ENCODE measurements at places on chromosomes 3 and 15.

DNA sequence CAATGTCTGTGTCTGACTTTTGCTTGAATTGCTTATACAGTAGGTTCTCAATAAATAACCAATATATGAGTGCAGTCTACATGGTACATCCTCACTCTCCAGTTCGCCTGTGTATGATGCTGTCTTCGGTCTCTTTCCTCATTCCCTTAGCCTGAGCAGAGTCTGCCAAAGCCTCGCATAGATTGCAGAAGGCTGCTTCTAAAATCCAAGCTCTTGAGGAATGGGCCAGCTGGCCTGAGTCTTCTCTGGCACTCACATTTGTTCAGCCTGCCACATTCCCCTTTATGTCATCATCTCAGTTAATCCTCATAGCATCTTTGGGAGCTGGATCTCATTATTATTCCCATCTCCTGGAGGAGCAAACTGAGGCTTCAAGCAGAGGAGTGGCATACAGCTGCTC, 27.2 kb upstream of the ADAMTS7 start:
- DNase-seq = no peak

DNA sequence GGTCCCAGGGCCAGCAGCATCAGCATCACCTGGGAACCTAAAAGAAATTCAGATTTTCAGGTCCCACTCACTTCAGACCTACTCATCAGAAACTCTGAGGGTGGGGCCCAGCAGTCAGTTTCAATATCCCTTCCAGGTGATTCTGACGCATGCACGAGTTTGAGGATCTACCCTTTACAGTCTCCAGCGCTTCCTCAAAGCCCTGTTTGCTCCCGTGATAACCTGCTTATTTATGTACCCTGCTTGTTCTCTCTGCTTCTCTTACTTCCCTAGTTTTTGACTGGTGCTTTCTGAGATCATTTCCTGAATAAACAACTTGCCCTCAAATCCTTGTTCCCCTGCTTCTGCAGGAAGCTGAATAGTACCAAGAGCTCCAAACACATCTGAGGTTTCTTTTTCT, 245.3 kb downstream of the ZNF621 start:
- DNase-seq = no peak

DNA sequence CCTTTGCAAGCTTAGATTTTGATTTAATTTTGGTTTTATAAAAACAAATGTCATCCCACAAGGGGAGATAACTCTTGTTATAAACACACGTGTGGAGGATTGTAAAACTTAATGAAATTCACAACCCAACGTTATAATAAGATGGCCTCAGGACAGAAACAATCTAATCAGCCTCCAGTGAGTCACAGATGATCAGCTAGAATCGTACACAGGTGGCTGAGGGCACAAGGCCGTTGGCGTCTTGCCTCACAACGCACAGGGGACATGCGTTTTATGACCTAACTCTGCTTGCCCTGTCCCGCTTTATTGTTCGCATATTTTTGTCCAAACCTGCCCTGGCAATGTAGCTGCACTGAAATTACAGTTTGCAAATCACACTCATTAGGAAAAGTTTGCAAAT, 121.9 kb upstream of the PDZRN3 start:
- no peak for DNase-seq

DNA sequence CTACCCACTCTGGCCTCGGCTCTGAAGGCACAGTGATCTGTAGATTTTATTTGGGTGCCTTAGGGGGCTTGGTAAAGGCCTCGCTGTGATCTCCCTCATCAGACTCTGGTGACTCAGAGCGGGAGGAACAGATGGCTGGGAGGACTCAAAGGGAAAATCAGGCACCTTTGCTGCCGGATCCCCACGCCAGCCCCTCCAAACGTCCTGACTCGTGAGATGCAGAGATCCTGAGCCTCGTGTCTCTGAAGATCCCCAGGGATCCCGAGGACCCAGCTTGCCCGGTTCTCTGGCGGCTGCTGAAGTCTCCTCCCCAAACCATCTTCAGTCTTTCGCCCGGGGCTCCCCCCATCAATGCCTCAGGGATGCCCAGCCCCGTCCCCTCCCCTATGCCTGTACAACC, 32.8 kb downstream of the MUC20 start:
- DNase-seq = no peak

DNA sequence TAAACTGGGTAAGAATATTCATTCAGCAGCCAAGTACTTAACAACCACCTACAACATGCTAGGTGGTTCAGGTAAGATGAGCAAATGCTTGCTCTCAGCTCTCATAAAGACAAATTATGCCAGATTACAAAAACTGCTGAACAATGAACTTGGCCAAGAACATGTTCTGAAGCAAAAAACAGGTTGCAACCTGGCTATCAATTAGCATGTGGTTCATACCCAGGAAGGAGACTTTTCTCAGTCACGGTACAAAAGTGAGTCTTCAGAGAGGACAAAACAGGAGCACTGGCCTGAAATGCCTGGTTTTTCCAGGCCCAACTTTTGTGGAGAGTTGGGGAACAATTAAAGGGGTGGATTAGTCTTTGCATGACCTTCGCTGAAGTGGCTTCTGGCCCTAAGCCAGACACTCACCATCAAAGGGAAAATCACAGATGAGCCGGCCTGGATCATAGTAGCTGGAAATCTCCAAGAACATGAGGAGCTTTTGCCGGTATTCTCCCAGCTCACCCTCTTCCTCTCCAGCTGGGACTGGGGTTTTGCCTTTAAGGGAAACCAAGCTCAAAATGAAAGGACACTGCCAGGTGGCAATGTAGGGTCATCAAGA, 7.6 kb upstream of the PLA2G4F start:
- DNase-seq = no peak

DNA sequence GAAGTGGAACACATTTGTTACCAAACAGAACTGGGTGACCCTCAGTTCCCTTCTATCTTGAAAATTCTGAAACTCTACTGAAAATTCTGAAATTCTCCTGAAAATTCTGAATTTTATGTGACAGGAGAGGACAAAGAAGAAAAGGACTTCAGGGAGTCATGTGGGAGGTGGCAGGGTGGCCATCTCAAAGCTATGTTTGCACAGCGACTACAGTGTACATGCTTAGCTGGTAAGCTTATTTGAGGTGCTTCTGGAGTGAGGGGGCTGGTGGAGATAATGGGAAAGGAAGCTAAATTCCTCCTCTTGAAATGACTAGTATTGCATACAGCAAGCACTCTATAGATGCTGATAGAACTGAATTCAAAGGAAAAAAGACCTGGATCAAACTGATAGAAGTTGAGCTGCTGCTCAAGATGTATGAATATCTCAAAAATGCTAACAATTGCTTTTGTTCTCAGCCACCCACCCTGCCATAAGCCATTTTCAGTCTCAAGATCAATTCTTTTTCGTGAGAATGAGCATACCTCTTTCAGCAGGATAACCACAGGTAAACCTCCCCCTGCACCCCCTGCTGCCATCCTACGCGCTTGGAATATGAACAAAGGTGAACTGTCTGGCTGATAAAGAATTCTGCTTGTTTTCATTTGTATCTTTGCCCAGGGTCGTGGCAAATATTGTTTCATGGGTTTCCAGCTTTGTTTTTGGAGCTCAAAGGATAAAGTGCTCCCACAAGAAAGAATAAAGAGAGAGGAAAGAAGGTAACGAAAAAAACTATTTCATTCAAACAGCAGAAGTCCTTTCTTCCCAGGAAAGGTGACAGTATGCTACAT, 16.6 kb upstream of the ARHGEF3 start:
- DNase-seq = no peak

GRCh38 chr3:126441256-126441880, 34.3 kb downstream of the ZXDC start:
- DNase-seq = no peak

- no peak for DNase-seq
Observed at GRCh38 chr3:47849699-47850563, 47.0 kb downstream of the DHX30 start.

GRCh38 chr15:62665449-62665848, 377.1 kb upstream of the TPM1 start:
- DNase-seq = no peak

GRCh38 chr15:77017761-77018720, 23.1 kb downstream of the PSTPIP1 start:
- no peak for DNase-seq

DNA sequence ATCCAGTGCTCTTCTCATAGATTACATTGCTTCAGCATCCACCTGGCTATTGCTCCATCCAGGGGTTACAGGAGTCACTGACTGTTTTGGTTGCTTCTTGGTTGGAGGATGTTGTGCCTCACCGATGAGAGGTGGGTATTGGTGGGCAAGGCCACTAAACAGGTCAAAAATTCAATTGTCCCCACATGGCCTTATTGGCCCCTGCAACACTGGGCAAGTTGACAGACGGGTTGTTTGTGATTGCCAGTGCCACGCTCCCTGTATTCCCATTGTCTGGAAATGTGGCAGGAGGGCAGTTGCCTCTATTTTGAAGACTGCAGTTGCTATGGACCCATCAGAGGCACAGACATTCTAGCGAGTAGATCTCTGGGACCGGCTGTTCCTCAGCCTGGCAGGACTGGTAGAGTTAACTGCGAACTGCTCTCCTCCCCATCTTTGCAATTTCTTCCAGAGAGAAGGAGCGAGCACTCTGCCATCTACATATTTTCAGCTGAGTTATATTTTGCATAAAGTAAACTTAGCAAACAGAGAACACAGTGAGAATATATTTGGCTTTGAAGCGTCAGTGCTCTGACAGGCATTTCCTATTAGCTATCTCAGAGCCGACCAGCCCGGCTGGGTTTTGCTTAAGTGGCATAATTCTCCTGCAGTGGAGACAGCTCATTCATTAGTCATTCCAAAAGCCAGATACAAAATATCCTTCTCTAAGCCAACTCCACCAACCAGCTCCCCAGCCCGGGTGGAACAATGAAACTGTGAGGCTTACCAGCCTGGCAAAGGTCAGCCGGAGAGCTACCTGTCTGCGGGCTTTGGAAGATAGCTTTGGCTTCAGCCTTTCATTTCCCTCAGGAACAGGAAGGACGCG, 26.0 kb upstream of the MAGEF1 start:
- no peak for DNase-seq

GRCh38 chr15:36911322-36911944, 188.9 kb downstream of the MEIS2 start:
- DNase-seq = no peak

- no peak for DNase-seq
Observed at GRCh38 chr15:89900849-89901248, 7.1 kb upstream of the AP3S2 start.

DNA sequence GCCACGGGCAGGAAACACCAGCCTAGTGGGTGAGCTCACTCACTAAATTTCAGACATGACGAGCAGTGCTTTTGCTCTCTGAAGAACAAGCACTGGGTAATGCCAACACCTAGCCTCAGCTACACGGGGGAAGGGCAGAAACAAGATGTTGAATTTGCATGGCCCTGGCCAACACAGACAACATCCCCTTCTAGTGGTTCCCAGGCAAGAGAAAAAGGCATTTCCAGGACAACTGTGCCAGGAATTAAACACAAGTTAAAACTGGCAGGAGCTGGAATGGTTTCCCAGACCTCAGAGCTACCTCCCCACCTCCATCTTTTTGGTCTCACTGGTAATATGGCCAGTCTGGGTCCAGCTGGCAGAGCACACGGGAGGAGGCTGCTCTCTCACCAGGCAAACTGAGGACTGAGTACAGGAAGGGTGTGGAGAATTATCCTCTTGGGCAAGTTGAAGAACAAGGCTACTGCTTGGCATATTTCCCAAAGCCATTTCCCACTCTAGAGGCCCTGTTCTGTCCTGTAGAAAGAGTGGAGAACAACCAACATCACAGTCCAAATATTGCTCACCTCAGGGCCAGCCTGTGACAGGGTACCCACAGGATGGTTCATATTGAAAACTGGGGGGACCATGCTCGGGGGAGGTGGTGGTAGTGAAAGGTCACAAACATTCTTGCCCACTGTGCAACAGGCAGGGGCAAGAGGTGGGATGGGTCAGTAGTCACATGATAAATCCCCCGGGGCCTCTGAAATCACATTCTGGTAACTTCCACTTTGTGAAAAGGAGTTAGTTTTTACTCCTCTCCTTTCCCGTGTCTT, 26.5 kb downstream of the TSPAN3 start:
- DNase-seq = no peak

DNA sequence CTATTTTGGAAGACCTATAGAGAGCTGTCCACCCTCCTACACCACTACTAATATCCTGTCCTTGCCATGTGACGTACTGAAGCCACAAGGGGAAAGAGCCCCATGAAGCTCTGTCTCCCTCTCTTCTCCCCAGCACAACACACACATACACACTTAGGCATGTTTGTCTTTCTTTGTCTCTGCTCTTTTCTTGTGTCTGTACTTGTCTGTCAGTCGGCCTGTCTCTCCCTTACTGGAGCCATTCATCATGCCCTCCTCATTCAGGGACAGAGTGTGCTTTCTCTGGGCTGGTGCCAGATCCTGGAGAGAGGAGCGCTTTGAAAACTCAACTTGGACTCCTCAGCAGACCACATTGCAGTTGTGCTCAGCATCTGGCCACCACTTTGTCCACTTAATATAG, 47.6 kb downstream of the PSMD6 start:
- no peak for DNase-seq

DNA sequence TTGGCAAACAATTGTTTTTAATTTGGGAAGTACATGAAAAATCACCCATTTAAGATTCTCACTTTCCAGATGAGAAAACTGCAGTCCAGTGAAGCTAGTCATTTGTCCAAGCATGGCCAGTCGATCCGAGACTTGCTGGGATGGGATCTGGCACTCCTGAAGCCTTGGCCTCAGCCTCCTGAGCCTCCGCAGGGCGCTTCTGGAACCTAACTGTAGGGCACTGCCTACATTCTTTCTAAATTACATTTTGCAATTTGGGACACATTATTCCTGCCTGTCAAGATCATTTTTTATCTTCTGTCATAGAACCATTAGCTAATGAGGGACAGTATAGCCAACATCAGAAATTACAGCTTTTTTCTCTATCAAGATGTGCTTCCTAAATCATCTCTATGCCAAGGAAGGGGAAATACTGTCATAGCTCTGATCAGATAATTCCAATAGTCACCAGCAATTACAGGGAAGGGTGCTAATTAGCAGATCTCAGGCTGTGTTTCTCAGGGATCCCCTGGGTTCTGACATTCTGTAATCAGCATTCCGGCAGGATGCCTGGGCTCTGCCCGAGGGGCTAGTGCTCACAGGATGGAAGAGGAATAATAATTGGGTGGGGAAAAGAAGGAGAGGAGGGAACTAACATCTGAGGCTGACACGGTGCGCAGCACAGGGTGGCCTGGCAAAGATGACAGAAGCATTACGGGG, 28.3 kb downstream of the ANAPC13 start:
- no peak for DNase-seq

DNA sequence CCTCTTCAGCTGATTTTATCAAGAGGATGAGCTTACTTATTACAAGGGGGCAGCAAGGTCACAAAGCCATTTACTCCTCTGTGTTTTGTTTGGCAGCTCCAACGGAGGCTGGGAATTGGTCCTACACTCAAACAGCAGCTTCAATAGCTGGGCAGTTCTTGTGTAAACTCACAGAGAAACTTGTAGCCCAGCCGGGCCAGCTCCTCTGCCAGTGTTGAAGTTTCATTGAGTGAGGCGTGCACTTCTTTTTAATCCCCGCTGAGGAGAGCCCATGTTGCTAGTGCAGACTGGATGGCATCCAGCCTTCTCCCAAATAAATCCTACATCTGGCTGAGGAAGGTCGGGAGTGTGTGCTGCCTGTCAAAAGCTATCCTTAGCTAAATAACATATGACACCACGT, 59.5 kb downstream of the BFSP2 start:
- DNase-seq = no peak

All from stimulated activated naive CD4-positive, alpha-beta T cell (primary cell).